ENCODE measurements at places on chromosomes 2 and 18.

DNA sequence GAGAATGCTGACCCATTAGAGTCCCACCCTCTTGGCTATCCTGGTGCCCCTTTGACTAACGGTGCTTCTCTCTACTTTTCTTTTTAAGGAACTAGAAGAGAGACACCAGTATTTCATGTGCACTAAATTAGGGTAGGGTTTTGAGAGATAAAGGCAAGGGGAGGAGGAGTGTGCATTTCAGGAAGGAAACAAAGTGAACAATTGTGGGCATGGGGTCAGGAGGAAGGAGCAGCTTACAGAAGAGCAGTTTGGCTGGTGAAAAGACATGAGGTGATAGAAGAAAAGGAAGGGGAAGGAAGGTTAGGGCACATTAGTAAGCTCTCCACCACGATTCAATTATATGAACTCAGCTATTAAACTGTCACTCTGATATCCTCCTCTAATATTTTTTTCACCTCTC lies 105.8 kb upstream of the CTAGE1 start:
- no peak for DNase-seq

- DNase-seq = no peak
Measured at GRCh38 chr2:175439416-175439815, 257.9 kb upstream of the ATP5MC3 start.

DNA sequence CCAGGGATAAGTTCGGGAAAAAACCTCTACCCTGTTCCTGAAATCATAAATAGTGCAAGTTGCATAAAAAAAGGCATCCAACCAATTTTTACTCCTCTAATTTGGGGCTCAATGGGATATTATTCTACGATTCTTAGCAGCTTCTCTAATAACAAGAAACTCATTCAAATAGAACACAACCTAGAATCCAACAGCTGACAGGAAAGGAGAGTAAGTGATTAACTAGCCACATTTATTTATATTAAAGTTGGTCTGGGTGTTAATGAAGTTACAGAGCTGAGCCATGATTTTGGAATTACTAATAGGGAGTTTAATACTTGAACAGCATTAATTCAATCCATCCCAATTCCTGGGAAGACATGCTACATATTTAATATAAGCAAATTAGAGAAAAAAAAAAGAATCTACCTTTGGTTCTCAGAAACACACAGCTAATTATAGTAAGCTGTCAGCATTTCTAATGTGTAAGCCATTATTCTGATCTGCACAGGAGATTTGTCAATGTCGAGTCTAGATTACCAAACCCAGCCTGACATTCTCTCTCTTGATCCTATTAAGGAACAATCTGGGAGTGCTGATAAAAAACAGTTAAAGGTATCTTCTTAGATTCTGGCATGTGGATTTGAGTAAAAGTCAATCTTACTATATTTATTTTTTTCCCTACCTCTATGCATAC lies 267.7 kb downstream of the NBAS start:
- no peak for DNase-seq

DNA sequence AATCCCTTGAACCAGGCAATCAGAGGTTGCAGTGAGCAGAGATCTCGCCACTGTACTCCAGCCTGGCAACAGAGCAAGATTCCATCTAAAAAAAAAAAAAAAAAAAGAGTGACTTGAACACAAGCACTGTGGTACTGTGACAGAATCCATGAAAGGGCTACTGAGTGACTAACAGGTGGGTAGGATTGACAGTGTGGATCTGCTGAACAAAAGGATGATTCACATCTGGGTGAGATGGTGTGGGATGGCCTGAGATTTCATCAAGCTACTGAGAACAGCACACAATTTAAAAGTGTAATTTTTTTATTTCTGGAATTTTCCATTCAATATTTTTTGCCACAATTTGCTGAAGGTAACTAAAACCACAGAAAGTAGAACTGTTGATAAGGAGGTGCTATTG lies 13.3 kb upstream of the SP3 start:
- no peak for DNase-seq

- no peak for DNase-seq
Measured at GRCh38 chr2:17422061-17422460, 96.2 kb downstream of the RAD51AP2 start.

- DNase-seq = no peak
Measured at GRCh38 chr18:22163416-22164161, 5.8 kb upstream of the GATA6 start.

DNA sequence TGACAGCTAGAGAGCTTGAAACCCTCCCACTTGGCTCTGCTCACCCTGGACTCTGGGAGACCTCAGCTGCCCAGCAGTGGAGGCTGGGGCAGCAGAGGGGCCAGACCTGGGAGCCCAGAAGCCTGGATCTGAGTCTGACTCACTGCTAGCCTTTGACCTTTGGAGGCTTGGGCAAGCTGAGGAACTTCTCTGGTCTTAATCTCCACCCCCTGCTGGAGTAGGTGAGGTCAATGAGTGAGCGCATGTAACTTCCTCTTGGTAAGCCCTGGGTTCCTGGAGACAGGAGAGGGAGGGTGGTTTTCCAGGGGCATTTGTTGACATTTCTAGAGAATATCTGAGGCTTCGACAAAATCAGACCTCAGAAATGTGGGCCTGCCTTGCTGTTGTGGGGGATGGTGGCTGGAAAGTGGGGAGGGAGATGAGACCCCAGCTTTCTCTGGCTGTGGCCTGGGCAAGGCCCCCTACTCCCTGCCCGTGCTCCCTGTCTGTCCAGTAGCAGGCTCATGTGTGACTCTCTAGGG lies 73.0 kb upstream of the YWHAQ start:
- peak; percentile 63 for DNase-seq

DNA sequence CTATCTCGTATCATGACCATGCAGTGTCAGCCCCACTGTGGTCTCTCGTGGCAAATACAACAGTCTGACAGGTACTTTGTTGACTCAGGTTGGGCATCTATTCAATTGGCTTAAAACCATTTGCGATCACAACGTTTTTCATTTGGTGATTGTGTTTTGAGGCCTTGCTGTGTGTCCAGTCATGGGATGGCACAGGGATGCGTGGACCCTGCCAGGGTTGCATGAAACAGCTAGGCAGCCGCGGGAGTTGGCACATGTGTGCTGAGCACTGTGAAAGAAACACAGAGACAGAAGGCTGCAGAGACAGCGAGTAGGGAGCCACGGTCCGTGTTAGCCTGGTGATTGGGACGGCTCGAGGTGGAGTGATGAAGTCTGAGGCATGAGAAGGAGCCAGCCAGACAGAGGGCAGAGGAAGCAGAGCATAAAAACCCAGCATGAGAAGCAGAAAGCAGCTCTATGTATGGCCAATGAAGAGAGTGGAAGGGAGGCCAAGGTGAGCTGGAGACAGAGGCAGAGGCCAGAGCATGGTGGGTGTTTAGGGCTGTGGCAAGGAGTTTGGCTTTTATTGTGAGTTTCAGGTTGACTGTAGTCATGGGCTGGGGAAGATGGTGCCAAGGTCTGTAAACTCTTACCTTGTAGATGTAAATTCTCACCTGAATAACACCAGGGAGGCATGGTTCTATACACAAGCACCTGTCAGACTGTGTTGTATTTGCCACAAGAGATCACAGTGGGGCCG lies 31.8 kb upstream of the IL1R1 start:
- DNase-seq = no peak

DNA sequence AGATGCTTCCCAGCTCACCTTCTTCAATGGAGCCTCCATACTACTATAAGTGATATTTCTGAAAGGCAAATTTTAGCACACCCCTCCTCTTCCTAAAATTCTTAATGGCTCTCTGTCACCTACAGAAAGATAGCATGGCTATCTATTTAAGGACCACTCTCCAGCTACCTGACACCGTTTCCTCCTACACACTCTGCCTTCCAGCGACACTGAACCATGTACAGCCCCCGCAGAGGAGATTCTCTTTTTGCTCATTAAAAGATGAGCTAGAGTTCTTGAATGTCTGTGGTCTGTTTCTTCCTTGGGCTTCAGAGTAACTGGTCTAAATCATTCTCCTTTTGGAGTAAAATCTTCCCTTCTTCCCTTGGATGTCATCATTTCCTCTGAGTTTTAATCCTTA lies 38.4 kb upstream of the GAREM1 start:
- DNase-seq = no peak

GRCh38 chr2:144471305-144472045 lies 48.4 kb downstream of the ZEB2 start:
- no peak for DNase-seq

- no peak for DNase-seq
Measured at GRCh38 chr2:207286106-207286505, 120.4 kb upstream of the KLF7 start.

DNA sequence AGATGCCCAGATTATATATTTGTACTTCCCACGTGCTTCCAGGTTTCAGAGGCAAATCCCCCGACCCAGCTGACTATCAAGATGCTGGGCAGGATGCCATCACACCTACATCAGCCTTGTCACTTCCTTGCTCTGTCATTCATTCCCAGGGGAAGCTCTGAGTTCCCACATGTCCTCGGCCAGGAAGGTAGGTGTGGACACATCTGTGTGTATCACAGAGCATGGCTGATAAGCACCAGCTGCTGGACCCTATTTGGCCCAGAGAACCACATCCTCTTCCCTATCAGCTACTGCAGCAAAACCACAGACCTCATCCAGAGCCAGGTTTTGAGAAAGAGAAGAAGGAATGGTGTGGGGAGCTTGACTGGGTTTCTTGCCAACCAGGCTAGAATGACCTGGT lies 31.9 kb upstream of the ITGA6 start:
- DNase-seq = no peak

- DNase-seq = no peak
Measured at GRCh38 chr2:11245322-11245721, 90.1 kb downstream of the SLC66A3 start.

DNA sequence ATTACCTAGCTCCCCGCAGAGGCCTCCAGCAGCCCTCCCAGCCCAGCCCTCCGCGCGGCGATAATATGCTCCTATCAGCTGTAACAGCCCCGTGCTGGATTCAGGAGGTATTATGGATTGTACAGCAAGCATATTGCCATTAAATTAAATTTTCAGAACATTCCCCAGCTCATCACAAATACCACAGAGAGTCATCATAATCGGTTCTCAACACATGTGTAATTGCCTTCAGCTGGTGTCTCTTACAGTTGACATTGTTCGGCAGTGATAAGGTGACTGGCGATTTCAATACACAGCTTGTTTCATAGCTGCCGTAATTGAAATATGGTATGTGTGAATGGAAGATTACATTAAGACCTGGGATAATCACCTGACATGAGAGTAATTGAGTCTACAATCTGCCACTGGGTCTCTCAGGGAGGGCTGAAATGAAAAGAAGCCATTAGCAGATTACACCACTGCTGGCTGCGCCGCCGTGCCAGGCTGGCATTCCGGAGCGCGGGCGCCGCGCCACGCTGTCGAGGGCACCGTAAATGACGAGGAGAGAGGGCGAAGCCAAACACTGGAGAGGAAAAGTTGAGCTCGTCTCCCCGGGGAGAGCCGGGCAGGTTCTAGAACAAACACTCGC lies 549.4 kb upstream of the SALL3 start:
- DNase-seq = no peak

DNA sequence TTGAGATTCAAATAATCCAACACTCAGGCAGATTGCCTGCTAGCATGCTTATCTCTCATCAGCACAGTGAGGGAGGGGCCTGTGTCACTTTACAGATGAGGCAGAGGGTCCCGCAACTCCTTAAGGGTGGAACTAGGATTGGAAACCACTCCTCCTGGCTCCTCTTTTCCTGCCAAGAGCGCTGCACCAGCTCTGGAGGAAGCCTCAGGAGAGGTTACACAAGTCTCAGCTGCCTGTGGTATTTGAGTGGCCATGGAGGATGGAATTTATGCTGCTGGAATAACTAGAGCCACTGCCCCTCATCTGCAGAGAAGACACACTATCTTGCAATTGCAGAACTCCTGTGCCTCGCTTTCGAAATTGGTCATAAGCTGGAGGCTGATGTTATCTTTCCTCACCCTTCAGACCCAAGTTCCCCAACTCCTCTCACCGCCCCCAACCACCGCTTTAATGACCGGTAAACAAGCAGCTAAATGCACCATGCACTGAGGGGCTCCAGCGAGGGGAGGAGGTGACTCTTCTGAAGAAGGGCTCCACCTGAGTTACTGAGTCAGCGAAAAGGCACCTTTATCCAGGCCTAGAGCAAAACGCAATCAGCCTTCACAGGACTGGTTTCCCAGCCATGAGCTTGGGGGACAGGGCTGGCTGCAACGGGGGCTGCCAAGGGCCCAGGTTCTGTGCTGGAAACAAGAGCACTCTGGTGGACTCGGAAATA lies 245.8 kb downstream of the SOX11 start:
- no peak for DNase-seq

DNA sequence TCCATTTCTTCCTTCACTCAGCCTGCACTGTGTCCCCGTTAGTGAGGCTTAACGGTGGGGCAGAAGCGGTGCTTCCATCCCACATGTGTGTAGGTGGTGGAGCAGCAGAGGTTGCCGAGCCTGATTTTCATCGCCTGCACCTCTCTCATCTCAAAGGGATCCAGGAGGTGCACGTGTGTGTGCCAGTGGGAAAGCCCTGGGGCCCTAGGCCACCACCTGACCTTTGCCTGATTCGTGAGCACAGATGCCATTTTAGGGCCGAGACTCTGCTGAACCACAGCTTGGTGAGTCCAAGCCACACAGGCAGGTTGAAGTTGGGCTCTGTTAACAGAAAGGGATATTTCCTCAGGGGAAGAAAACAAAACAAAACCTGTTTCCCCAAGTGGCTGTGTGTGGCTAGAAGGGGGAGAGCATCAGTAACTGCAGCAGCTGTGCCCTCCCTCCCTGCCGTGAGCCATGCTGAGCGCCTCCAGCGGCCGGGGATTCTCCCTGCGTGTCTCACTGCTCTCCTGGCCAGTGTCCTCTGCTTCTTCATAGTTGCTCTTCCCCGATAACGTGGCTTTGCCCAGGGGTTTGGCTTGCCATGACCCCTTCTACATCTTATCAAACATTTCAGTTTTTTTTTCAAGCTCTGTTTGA lies 81.5 kb downstream of the MAPRE2 start:
- DNase-seq = no peak

Data from hematopoietic multipotent progenitor cell (in vitro differentiated cells).